Vagina (tissue), 2 donors: ENCODE measurements at places on chromosomes 5 and 9.

DNA sequence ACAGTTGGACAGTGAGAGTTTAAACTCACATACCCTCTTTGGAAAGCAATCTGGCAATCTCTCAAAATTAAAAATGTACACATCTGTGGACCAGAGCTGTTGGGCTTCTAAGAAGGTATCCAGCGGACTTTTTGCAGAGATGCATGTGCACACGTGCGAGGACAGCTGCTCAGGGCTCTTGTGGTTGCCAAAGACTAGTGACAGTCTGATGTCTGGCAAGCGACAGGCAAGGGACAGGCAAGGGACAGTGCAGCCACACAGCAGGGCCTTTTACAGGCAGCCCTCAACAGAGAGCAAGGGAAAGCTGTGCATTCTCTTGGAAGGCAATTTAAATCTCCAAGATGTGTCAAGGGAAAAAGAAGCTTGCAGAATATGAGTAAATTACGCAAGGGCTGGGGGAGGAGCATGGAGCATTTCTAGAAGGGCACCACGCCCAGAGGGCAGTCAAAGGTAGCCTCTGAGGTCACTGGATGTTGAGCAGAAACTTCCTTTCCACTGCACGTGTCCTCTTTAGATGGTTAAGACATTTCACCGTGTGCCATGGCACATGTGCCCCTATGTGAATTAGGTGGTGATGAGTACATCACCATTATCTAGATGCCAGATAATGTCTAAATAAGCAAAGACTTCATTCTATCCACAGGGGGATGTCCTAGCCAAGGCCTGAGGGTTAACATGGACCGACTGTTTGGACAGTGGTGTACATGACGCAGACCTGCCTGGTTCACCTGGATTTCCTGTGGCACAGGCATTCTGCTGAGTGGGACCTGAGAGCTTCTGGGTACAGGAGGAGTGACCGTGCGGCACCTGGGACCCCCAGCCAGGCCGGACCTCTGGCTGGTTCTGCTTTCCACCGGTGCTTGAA is 9.1 kb downstream of the GFPT2 start:
- no peak for DNase-seq

- DNase-seq = no peak
These were observed 68.9 kb upstream of the ANKRD55 start for GRCh38 chr5:56302027-56302426.

- DNase-seq = no peak
These were observed 88.2 kb downstream of the NREP start for GRCh38 chr5:111668477-111669414.

GRCh38 chr5:174316326-174316725 is 270.8 kb downstream of the NSG2 start:
- no peak for DNase-seq

DNA sequence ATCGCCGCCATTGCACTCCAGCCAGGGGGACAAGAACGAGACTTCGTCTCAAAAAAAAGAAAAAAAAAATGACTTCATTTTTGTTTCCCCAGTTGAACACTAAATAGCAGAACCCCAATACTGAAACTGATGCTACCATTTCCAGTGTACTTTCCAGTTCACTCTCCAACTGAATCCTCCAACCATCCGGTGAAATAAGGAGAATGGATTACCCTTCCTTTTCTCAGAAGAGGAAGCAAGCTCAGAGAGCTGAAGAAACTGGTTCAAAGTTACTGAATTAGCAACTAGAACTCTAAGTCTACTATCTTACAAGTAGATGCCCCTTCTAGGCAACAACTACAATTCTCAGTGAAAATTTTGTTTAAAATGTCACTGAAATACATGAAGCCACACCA is 3.9 kb downstream of the FAM13B start:
- no peak for DNase-seq

- DNase-seq = no peak
These were observed 114.7 kb downstream of the FBXL7 start for GRCh38 chr5:15614679-15615078.

DNA sequence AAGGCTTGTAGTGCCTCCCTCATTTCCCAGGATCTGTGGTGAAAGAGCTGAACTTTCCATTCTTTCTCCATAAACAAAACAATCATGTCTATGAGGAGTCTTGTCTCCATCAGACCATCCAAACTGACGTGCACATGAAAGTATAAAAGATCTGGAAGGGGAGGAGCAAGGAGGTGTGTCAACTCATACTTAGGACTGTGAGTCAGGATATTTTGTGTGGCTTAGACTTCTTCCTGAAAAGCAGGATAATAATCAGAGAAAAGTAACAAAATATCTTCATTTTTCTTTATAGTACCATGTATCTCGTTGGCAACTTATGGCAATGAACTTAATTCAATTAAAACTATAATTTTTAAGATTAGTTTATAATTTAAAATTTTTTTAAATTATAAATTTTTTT is 96.0 kb upstream of the PRRC1 start:
- no peak for DNase-seq

DNA sequence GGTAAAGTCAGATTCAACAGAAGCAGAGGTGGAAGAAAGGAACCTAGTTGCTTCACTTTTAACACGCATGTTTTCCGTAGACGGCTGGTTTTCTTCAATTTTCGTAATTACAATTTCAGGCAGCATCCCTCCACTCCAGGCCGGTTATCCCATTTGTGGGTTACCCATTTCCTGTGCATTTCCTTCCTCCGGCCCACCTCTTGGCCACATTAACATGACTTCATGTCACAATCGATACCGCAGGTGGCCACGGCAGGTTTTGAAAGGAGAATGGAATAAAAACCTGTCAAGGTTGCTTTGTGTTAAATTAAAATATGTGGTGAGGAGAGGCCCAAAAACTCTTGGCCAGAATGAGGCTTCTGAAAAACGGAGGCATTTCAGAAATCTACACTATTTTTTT is 130.2 kb downstream of the PCSK5 start:
- DNase-seq = no peak

DNA sequence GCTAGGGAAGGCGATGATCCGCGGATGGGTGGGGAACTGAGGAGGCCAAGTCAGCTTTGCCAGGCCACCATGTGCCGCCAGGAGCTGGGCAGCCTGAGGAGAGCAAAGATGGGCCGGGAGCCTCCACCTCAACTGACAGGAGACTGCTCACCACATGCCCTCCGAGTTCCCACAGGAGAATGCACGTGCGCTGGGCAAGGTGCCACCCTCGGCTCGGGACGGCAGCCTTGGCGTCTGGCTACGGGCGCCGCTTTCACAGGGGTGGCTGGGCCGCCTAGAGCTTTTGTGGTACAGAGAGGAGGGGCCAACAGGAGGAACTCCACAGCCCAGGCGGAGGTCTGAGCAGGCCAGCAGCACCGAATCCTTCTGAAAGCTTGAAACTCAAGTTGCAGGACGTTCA is 5.3 kb upstream of the TBC1D9B start:
- DNase-seq = no peak

DNA sequence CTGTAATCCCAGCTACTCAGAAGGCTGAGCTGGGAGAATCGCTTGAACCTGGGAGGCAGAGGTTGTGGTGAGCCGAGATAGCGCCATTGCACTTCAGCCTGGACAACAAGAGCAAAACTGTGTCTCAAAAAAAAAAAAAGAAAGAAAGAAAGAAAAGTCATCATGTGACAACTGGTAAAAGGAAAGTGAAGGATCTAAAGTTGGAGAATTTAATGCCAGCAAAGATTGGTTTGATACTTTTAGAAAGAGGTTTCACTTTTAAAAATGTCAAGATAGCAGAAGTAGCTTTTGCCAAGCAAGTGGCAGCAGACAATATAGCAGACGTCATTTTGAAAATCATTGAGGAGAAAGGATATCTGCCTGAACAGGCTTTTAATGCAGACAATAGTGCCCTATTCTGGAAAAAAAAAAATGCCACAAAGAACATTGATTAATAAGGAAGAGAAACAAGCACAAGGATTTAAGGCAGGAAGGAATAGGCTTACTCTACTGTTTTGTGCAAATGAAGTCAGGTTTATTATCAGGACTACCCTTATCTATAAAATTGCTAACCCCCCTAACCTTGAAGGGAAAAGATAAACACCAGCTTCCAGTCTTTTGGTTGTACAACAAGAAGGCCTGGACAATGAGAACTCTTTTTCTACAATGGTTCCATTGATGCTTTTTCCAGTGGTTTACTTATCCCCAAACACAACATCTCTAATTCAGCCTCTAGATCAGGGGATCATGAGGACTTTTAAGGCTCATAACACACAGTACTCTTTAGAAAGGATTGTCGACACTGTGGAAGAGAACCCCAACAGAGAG is 12.0 kb downstream of the PKD2L2 start:
- DNase-seq = no peak

GRCh38 chr5:7364226-7364875 is 31.6 kb upstream of the ADCY2 start:
- DNase-seq = no peak

- no peak for DNase-seq
These were observed 3.7 kb upstream of the GRIA1 start for GRCh38 chr5:153486771-153487170.
